Cerebellar nuclear complex (tissue), 1 donor: ENCODE measurements at places on chromosomes 7 and 10.

DNA sequence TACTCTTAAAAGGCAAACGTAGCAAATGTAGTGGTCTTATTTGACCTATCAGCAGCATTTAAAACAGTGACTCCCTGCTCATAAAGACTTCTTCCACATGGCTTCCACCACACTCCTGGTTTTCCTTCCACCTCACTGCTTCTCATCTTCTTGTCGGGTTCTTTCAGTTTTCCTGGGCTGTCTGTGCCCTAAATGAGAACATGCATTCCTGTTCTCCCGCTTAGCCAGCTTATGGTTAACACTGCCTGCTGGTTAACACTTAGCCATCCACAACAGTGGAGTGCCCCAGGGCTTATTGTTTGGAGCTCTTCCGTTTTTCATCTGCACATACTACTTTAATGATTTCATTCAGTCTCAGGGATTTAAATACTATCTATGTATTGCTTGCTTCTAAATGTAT is 34.3 kb upstream of the EXOC6 start:
- no peak for DNase-seq

- no peak for DNase-seq
These were observed 236.3 kb upstream of the ANKRD30A start for GRCh38 chr10:36888925-36889573.

- DNase-seq = no peak
These were observed 4.4 kb downstream of the BMPER start for GRCh38 chr7:33909755-33910154.

GRCh38 chr10:100267239-100268104 is at the start of gene CWF19L1:
CWF19L1 (minus strand) TSS chr10:100267638; CDS start chr10:100267593, 45 bp downstream.
- DNase-seq = no peak

DNA sequence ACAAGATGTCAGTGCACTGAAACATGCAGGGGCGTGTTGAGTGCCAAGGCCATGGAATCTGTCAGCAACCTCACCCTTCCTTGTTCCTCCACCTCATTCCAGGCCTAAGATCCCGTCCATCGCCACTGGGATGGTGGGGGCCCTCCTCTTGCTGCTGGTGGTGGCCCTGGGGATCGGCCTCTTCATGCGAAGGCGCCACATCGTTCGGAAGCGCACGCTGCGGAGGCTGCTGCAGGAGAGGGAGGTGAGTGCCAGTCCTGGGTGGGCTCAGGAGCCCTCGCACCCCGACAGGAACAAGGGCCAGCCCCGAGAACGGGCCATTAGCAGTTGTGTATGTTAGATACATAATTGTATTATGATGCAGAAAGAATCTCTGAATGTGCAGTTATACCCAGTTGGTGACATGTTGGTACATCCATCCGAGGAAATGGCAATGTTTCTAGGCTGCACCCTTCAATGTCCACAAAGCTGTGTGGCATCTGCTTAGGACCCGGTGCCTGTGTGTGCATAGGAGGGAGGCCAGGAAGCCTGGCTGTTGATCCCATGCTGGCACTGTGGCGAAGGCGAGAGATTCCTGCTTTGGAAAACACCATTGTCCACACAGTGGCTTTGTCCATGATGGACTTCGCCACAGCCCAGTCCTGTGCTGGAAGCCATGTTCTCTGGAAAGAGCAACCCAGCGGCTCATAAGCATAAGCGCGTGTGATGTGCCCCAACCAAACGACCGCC is 154.2 kb downstream of the EGFR start:
- no peak for DNase-seq
